Pons (tissue), 1 donor: ENCODE measurements at places on chromosomes 1 and 21.

GRCh38 chr1:168341483-168341975, 60.9 kb downstream of the TBX19 start:
- DNase-seq: no peak

GRCh38 chr1:171160639-171161354, 24.3 kb upstream of the FMO2 start:
- no peak for DNase-seq

GRCh38 chr1:52127181-52128180, 14.4 kb upstream of the ZFYVE9 start:
- peak; percentile 41 for DNase-seq

GRCh38 chr1:157119448-157119847, 18.7 kb downstream of the ETV3 start:
- no peak for DNase-seq

GRCh38 chr1:174198202-174198601, 38.9 kb downstream of the RABGAP1L start:
- no peak for DNase-seq

DNA sequence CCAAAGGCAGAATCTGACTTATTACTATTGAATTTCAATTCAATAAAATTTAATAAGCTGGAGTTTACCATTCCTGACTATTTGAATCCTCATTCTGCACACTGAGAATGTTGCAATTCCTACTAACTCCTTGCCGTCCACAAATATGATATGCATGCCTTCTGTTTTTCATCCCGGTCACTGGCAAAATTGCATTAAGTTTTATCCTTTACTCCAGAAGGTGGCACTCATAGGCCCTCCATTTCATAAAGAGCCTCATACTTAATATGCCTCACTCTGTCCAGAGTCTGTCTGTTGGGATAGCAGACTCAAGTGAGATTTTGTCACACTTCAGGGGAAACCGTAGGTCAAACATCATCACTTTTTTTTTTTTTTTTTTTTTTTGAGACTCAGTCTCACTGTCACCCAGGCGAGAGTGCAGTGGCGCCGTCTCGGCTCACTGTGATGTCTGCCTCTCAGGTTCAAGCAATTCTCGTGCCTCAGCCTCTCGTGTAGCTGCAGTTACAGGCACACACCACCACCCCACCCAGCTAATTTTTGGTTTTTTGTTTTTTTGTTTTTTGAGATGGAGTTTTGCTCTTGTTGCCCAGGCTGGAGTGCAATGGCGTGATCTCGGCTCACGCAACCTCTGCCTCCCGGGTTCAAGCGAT, 27.3 kb downstream of the F11R start:
- DNase-seq: peak; percentile 32

DNA sequence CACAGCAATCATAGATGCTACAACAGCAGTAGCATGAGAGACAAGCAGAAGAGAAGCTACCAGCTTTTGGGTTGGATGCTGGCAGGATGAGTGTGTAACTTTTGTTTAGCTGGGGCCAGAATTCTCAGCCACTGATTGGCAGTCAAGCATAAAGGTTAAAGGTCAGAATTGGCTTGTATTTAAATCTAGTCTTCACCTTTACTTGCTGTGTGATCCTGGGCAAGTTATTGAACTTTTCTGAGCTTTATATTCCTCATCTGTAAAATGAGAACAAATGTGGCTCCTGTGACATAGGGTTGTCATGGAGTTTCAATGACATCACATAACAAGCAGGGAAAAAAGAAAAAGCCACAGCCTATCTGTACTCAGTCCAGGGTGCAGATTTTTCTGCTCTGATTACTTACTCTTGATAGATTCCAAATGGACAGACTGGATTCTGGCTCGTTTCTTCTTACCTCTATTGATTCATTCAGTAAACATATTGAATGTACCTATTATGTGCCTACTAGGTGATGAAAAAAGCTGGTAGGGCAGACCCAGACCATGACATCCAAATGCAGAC, 2.8 kb upstream of the AZIN2 start:
- no peak for DNase-seq

DNA sequence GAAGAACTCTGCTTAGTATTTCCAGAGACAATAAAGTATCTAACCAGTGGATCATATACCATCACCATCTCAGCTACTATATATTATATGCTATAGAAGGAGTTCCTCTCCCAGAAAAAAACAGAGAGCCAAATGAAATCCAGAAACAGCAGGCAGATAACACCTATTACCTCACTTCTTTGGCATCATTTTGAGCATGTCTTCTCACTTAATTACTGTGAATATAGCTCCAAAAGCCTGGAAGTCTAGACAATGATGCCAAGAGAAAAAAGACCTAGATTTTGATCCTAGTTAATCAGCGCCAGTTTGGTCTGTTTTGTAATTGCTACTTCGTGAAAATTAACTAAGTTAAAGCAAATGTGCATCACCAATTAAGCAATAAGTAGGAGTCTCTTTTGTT, 131.3 kb downstream of the EIF4G3 start:
- DNase-seq: no peak

- no peak for DNase-seq
Measured at GRCh38 chr1:97108179-97108578, 386.6 kb downstream of the PTBP2 start.

DNA sequence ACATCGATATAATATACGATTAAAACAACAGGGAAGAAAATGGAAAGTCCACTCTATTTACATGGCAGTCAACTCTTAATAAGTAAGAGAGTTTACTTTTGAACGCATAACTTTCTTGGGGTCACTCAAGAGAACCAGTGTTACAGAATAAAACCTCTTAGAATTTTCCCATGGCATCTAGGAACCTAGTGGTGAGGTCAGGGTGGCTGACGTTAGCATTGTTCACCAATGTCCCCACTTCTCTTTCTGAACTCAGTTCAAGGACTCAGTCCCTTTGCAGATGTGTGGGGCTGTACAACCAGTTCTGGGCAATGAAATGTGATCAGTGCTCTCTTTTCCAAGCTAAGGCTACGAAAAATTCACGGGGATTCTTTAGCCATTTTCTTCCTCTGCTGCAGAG, 2.6 kb upstream of the RNF2 start:
- DNase-seq: no peak

DNA sequence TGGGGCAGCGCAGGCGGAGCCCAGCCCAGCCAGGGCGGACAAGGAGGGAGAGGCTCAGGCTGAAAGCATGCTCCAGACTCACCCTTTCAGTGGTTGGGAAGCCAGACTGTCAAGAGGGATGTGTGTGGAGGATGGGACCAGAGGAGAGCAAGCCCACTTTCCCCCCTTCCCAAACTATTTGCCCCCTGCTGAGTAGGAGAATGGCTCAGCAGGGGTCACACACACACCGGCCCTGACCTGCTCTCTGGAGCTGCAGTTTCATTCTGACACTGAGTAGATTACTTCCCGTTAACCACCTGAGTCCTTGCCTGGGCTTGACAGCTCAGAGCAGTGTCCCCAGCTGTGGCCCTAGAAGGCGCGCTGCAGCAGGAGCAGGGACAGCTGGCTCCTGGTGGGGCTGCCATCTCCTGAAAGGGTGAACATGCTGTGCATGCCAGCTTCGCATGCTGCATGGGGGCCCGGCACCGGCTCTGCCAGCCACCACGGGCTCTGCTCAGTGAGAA, 51.6 kb upstream of the CNTN2 start:
- peak; percentile 46 for DNase-seq

DNA sequence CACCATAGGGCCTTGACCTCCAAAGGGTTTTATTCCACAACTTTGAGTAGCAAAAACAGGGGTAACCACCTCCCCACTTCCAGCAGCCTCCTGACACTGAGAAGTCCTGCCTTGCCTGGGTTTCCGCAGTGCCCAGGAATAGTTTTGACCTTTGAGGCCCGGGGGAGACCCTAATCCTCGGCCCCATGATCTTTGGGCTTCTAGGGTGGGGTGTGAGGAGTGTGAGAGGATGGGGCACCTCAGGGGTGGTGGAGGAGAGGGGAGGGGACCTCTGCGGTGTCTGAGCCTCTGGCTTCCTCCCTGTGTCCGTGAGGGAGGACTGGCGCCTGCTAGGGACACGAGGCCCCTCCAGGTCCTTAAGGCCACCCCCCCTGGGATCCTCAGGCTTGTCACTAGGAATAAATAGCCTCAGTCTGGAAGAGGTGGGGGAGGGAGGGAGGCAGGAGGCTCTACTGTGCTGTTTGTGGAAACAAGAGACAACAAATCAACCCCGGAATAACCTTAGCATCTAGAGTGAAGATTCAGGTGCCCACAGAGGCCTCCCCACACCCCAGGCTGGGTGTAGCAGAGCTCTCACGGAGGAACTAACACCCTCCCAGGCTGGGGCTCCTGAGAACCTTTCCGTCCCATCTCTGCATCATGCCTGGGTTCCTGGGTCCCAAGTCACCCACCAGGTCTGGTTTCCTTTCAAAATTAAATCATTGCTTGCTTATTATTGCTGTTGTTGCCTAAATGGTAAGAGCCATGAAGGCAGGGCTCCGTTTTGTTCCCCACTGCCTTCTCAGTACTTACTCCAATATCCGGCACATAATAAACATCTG, 904 bp upstream of the FHL3 start:
- DNase-seq: no peak

GRCh38 chr1:10961300-10961833, 51.1 kb upstream of the TARDBP start:
- no peak for DNase-seq

GRCh38 chr1:203704120-203704519, 60.9 kb upstream of the LAX1 start:
- no peak for DNase-seq

DNA sequence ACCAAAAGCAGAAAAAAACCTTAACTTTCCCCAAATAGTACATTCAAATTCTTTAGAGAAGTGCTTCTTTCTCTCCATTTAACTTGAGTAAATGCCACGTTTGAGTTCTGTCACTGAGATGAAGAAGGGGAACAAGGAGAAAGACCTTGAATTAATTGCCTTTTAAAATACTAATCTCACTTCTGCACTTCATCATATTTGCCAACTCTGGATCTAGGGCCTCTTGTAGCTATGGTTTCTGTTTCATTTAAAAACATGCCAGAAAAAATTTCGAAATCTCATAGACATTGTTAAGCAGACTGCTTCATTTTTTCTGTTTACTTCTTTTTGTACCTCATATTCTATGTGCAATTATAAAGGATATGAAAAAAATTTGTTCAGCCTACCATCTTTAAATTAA, 24.6 kb downstream of the MIXL1 start:
- no peak for DNase-seq

- DNase-seq: no peak
Measured at GRCh38 chr1:207331354-207332313, 10.2 kb downstream of the CD55 start.

DNA sequence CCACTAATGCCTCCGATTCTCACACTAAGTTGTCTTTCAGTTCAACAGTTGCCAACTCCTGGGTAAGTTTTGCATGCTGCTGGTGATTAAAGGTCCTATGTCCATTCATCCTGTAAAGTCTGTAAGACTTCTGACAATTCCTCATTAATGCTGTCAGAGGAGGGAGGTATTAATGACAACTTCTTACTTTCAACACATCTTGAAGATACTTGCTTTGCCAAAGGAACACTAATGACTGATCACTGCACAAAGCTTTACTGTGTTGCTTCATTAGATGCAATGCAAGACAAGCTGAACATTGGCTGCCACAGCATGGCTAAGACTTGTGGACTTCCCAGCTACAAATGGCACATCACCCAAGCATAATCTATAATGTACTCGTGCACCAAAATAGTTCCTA, 114.6 kb upstream of the PRDX6 start:
- no peak for DNase-seq

DNA sequence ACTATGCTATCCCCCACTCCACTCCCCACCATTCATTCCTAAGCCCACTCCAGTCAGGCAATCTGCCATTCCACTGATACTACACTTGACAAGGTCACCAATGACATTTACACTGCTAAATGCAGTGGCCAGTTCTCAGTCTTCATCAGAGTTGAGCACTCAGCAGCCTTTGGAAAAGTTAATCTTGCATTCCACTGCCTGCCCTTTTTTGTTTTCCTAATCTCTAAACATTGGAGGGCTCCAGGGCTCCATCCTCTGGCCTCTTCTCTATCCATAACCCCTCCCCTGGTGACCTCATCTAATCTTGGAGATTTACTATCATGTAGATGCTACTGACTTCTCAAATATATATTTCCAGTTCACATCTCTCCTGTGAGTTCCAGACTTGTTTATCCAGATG, 70.9 kb upstream of the S1PR1 start:
- no peak for DNase-seq

GRCh38 chr1:156648496-156648895, 6.6 kb downstream of the BCAN start:
- no peak for DNase-seq

- no peak for DNase-seq
Measured at GRCh38 chr1:93556291-93556690, 108.4 kb downstream of the FNBP1L start.

- DNase-seq: no peak
Measured at GRCh38 chr1:221097479-221098281, 218.4 kb downstream of the HLX start.
